Activated naive CD4-positive, alpha-beta T cell treated with Interleukin-2 at 50 U/mL for 16 hours (primary cell): ENCODE measurements at places on chromosomes 11 and 22.

DNA sequence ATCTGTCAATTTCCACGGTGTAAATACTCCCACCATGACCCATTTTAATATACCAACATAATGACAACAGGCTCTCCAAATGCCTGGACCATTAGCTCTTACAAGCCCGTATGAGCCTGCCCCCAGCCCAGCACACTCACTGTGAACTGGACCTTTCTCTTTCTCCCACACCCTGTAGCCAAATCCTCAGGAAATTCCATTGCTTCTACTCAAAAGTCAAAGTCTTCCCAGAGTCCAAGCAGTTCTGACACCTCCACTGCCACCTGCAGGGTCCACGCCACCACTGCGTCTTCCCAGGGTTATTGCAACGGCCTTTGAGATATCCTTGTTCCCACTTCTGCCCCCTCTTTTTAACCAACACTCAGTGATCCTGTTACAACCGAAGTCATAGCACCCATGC is 110.1 kb upstream of the ASPHD2 start:
- DNase-seq: no peak

- no peak for DNase-seq
These were observed 71.0 kb downstream of the RPS6KA4 start for GRCh38 chr11:64429970-64430369.

DNA sequence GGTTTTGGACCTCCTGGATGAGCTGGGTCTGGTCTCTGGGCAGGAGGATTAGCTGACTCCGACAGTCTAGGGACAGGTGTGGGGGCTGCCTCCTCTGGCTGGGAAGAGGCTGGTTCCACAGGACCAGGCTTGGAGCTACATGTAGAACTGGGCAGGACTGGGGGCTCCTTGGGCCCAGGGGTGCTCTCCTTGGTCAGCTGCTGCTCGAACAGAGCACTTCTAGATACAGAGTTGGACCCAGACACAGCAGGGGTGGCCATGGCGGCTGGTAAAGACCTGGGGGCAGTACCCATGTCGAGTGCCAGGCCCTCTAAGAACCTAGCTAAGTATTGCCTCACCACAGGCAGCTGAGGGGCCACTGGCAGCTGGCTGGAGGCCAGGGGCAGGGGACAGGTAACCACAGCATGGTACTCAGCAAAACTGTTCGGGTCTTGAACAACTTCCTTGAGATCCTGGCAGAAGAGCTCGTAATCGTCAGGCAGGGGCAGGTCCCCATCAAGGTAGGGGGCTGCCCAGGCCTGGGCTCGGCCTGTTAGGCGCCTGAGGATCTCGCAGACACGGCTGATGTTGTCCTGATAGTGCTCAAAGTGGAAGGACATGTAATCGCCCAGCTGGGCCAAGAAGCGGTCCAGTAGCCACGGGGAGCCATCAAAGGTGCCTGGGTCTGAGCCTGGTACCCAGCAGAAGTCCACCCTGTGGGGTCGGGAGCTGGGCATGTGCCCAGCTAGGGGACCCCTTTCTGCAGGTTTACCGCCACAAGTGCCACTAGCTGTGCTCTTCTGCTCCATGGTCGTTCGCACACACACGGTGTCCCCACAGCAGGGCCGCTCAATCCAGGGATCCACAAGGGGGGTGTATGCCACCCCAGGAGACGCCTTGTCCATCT is 3.1 kb downstream of the GNB1L start:
- DNase-seq: no peak

- no peak for DNase-seq
These were observed 51.8 kb upstream of the KIRREL3 start for GRCh38 chr11:127052404-127052803.

- DNase-seq: no peak
These were observed 19.4 kb downstream of the NFAM1 start for GRCh38 chr22:42412744-42413333.

GRCh38 chr11:120819437-120820365 is 204.2 kb upstream of the TBCEL start:
- DNase-seq: no peak

DNA sequence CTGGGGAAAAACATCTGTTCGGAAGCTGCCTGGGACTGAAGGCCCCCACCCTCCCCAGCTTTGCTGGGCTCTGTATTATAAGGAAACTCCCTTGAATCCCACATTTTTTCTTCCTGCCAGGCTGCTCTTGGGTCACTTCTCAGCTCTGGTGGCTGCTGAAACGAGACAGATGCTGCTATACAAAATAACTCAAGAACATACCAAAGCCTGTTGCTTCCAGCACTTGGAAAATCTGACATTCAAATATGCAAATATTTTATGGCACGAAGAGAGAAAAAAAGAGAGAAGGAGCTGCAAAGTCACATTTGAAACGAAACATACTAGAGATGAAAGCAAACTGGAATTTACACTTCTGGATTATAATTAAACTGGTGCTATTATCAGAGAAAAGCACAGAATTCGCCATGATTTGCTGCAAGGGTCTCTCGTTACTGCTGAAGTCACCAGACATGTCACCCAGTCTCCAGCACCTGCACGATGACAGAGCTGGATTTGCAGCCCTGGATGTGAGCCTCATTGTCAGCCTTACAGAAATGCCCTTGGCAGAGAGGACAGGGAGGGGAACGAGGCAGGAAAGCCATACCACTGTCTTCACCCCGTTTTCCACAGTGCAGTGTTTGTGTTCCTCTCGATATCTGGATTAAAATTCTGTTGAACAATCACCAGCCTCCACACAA is 47.9 kb upstream of the IGSF9B start:
- DNase-seq: no peak

DNA sequence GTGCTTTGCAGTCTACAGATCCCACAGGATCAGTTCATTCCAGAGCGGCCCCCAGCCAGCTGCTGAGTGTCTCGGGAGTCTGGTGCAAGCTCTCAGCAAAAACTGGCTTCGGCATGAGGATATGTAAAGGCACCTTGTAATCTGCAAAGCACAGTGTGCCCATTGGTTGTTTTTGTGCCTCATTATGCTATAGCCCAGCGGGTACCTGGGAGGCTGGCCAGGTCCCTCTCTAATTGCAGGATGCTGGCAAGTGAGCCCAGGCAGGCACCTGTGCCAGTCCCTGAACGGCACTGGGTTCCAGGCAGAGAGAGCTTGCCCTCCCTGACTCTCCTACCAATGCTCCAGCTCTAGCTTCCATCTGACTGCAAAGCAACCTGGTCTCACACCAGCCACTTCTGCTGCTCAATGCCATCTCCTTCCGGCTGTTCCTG is 128.7 kb downstream of the DSCAML1 start:
- DNase-seq: no peak

- no peak for DNase-seq
These were observed 11.7 kb upstream of the SLC36A4 start for GRCh38 chr11:93209466-93209865.

DNA sequence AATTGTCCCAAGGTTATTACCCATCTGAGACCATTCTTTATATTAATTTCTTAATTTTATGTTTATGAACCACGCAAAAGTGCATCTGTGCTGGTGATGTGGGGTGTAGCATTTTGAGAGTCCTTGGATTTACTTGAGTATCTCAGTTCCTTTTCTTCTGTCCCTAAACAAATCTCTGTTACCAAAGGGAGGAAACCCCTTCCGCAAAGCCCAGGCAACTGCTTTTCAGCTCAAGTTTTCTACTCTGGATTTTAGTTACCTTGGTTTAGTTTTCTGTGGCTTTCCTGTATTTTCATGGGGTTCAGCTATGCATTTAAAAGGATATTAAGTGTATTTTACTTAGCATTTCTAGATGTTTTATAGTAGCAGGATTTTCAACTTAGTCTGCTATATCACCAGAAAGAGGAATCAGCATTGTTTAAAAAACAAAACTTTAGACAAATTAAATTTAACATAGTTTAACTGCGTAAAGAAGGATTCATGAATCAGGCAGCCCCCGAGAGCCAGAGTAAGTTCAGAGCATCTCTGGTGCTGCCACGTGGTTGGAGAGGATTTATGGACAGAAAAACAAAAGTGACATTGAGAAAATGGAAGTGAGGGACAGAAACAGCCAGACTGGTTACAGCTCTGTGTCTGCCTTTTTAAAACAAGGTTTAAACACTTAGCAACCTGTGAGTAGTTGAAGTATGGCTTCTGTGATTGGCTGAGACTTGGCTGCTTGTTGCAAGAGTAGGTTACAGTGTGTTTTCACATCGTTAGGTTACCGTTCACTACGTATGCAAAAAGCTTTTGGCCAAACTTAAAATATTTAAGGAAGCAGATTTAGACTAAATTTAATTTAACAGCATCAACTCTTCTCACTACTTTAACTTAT is 9.6 kb downstream of the ADM start:
- DNase-seq: no peak

DNA sequence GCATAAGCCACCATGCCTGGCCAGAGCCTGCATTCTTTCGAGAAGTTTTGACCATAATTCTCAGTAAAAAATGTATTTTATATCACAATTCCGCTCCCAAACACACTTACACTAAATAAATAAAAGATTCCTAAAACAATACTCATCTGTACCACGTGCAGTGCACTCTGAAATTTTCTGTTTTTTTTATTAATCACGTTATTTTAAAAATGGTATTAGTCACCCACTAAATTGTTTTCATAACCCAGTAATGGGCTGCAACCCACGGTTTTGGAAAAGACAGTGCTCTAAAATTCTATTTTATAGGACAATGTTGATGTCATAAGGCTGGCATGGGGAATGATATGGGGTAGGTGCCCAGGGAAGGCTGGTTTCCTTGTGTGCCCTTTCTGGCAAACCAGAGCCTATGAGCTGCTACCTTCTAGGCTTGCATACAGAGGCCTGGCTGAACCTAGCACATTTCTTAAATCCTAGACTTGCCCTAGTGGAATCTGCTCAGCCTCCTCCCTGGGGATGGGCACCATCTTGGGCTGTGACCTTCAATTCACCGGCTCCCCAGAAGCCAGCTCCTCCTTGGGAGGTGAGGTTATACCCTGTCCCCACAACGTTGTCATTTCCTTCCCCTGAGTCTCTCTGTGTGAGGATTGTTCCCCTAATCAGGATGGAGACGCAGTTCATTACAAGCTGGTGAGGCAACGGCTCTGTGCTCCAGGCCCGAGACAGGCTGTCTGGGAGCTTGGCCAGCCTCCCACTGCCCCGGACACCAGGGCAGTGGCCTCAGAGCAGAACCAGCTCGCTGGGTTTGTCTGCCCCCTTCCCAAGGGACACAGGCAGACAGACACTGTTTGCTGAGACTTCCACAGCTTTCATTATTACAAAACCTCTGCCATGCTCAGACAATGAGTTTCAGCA is 116.5 kb upstream of the NAV2 start:
- DNase-seq: no peak

GRCh38 chr11:8948886-8949285 is 6.1 kb upstream of the ASCL3 start:
- no peak for DNase-seq

- no peak for DNase-seq
These were observed 36.5 kb downstream of the MS4A2 start for GRCh38 chr11:60124802-60125432.

GRCh38 chr11:65290448-65291165 is 24.1 kb upstream of the CDC42EP2 start:
- no peak for DNase-seq

DNA sequence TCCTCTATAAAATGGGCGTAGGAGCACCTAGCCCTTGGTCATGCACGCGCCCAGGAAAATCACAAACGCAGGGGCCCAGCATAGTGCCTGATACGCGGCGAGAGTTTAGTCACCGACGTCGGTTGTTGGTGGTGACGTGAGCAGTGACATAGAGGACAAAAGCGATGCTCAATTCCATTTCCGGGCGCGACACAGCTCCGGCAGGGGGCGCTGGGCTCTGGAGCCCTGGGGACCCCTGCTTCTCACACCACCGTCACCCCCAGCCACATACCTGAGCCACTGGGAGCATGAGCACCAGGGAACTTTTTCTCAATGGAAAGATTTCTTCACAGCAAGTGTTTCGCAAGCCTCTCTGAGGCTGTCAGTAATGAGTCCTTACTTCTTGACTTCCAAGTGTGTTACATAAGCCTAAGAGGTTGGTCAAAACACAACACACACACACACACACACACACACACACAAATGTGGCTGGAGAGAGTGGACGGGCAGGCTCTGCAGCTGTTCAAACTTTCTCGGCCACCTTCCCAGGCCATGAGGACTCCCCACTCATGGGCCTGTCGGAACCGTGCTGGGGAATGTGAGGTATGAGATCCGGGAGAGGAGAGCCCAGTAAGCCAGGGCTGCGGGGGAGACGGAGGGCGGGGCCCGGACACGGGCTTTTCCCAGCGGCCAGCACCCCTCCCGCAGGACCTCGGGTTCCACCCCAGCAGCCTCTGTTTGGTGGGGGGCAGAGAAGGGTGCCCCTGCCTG is 36.9 kb upstream of the LINC01488 start:
- no peak for DNase-seq

GRCh38 chr11:43580735-43581369 is 99.7 kb upstream of the HSD17B12 start:
- no peak for DNase-seq

DNA sequence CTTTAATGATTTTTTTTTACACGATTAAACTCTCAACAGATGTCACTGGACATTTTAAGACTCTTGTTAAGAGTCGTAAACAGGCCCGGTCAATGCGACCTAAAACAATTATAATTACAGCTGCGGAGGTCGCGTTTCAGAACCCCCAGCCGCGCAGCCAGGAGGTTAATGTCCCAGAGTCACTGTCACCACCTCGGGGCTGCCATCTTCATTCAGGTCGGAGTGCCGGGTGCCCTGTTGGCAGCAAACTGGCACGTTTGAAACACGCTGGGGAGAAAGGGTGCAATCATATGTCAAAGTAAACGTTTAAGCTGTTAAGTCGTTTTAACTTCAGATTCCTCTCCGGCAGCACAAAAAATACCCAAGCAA is 711 bp upstream of the PHF21B start:
- DNase-seq: no peak

DNA sequence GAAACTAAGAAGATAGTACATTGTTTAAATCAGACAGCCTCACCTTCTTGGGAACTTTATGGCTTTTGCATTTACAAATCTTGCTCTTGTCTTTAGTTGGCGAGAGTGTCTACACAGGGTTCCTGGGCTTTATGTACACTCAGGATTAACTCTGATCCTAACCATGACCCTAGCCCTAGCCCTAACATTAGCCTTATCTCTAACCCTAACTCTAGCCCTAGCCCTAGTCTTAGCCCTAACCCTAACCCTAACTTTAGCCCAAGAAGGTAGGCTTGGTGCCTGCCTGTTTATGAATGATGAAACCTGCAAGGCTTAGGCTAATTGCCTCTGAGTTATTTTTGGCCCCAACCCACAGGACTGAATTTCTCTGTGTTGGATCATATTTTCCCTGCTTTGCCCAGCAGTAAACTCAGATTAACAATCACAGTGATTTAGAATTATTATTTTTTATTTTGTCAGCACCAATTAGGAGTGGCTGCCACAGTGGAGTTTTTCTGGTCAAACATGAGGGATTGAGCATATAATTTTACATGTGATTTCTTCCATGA is 44.1 kb upstream of the OR9Q1 start:
- no peak for DNase-seq

GRCh38 chr22:46050916-46051614 is 74.1 kb upstream of the WNT7B start:
- no peak for DNase-seq

DNA sequence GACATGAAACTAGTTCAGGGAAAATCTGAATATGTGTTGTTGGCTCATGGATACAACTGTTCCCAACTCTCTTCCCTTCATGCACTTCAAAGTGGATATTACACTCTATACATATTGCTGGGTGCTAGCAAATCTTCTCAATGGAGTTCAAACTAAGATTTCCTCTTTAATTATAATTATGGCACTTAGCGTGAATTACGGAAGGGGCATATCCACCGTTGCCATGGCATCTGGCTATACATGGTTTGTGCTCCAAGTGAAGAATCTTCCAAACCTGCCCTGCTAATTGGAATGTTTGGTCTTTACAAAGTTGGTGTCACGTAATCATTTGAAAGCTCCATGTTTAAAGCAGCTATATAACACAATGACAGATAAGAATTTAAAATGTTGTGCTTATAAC is 5.6 kb downstream of the MPPED2 start:
- DNase-seq: no peak
